ENCODE measurements at places on chromosomes 4 and X.

DNA sequence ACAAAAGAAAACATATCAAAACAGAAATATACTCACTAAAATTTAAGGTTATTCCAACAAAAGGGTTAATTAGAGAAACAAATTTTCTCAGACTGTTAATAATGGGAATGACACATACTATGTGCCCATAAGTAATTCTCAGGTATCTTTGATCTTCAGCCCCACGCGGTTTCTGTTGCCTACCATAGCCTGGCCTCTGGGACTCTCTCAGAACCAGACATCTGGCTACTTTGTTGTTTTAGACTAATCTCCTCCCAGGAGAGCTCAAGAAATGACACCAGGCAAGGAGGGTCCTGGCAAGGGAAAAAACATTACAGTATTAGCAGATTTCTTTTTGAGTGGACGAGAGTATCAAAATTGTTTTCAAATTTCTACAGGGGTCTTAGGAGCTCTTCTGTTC is 43.7 kb downstream of the SLC10A7 start:
- no peak for DNase-seq

GRCh38 chr4:24363751-24364150 is 220.6 kb downstream of the DHX15 start:
- DNase-seq = no peak

DNA sequence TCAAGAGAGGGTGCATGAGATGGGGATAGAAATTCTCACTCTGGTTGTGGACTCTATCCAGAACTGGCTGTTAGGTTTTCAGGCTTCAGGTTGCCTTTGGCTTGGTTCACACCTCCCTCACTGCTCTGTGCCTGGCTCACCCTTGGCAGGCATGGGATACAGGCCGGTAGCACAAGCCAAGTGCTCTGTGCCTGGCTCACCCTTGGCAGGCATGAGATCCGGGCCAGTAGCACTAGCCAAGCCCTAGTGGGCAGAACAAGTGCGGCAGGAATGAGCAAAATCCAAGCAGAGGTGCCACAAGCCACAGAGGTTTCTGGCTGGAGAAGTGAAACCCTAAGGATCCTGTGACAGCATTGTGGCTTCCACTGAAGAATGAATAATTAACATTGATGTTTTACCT is 1642.3 kb downstream of the C4orf33 start:
- no peak for DNase-seq

DNA sequence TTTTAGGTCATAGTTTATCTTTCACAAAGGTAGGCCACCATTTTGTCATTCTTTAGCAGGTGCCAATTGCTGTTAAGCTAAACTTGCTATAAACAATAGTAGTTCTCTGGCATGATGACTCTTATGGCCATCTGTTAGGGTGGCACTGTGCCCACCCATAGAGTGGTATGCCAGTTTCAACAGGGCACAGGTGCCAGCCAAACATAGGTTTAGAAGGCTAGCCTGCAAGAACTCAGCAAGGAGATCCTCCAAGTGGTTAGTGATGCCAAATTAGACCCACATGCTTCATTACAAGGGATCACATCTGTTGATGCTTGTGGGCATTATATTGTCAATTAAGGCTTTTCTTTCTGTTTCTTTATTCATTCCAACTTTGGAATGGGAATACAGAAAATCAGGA is 204.5 kb downstream of the FMR1NB start:
- no peak for DNase-seq

GRCh38 chrX:136856551-136856950 is 24.0 kb downstream of the RBMX start:
- no peak for DNase-seq

GRCh38 chr4:145825255-145825654 is 113.4 kb downstream of the ZNF827 start:
- no peak for DNase-seq

- no peak for DNase-seq
Measured at GRCh38 chr4:107444-108429, 16.6 kb upstream of the ZNF718 start.

- no peak for DNase-seq
Measured at GRCh38 chrX:18924507-18925088, 59.3 kb downstream of the PHKA2 start.

DNA sequence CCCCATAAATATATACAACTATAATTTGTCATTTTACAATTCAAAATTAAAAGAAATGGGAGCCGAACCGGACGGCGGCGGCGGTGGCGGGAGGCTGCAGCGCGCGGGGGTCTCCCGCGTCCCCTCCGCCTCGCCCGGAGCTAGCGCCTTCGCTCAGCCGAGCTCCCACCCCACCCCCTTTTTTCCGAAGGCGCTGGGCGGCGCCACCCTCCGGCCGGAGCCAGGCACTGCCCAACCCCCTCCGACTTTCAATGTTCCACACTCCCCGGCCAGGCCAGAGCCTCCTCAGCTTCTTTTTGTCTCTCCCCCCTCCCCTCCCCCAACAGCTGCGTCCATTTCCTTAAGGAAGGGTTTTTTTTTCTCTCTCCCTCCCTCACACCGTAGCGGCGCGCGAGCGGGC is 214.1 kb upstream of the GEMIN8 start:
- DNase-seq = no peak

DNA sequence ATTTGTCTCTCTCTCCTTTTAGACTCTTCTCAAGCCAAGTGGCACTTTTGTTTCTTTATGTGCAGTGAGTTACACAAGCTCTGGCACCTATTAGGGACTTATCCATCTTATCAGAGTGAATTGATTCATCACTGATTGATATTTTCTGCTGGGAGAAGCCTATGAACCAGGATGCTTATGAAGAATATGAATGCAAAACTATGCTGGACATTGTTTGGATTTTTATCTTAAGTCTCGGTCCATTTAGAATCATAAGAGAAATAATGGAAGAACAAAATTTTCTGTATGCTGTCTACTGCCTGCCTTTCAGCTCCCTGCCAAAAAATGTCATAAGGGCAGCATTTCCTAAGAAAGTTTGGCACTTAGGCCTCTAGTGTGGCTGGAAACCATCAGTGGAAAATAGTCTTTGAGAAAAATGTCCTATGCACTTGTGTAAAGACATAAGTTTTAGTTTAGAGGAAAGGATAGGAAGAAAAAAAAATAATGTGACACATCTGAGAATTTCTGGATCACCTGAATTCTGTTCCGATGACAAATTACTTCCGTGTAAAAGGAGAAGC is 365.7 kb upstream of the MAD2L1 start:
- no peak for DNase-seq

GRCh38 chr4:54060116-54060515 is 4.3 kb downstream of the CHIC2 start:
- no peak for DNase-seq

DNA sequence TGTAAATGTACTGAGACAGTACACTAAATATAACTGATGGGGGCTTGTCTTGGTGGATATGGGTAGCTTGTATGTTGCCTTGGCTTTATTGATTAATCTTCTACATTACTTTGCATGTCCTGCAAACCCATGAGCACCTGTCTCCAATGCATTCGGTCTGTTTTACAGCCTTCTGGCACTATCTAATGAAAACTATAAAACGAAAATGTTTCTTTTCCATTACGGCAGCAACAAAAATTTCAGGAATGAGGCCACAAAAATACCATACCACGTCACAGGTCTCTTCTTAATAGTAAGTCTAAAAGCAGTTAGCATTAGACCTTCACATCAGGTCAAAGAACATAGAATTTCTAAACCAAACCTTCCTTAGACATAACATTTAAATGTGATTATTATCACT is 49.8 kb downstream of the EDNRA start:
- DNase-seq = no peak

GRCh38 chrX:23194885-23195554 is 139.6 kb upstream of the PTCHD1 start:
- DNase-seq = no peak

DNA sequence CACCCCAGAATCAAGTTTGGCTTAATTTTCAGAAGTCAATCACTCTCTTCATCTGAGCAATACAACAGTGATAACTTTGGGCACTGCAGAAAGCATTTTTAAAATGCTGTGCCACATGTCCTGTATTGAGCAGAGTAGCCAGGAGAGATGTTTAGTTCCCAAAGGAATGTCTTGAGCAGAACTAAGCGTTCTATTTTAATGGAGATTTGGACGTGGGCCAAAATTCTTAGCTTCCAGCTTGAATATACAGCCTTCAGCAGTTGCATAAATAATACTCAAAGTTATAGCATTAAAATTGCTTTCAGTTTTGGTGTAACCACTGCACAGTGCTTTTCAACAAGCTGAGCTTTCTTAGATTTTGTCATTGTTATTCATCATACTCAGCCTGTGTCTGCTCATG is 679.2 kb downstream of the NLGN4X start:
- DNase-seq = no peak

DNA sequence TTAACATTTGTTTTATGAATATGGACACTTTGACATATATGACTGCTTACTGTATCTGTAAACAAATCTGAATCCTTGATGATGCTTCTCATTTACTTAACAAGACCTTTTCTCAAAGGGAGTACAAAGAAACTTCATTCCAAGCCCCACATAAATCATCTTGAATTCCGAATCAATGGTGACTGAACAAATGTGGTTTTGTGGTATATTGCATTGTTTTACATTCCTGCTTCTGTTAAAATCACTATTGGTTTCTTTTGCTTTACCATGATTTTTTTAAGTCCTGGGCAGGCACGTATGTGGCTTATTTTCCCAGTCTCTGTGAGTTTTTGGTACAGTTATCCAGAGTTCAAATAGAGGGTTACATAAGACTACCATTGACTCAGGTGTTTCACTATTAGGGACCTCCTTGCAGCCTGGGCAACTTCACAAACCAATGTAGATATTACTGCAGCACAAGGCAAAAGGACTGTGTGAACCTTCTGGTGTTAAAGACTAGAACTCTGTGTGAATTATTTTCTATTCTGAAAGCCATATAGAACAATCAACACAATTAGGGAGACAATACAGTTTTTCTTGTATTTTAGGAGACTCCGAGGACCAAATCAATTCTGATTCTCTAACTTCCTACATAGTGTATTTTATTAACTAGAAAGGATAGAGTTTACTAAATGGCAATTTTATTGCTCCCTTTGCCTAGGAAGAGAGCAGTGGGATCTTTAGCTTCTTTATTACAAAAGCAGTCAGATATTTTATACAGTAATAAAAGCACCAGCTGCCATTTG is 196.4 kb downstream of the GALNTL6 start:
- no peak for DNase-seq

- no peak for DNase-seq
Measured at GRCh38 chr4:151721466-151721865, 39.3 kb downstream of the GATB start.

DNA sequence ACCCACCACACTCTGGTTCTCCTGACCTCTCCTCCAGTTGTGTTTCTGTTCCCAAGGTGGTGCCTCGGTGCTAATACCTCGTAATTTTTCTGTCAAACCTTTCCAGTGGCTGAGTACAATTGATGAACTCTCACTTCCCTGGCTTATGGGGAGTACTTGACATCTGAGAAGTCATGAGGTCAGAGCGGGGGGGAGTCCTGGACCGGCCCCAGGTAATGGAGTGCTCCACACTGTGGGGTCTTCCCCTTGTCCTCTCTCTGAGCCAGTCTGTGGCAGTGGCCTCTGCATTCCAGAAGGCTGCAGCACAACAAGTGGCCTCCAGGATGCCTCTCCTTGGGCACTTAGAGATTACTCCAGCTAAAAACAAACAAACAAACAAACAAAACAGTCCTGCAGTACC is 122.5 kb upstream of the TRIM2 start:
- no peak for DNase-seq

DNA sequence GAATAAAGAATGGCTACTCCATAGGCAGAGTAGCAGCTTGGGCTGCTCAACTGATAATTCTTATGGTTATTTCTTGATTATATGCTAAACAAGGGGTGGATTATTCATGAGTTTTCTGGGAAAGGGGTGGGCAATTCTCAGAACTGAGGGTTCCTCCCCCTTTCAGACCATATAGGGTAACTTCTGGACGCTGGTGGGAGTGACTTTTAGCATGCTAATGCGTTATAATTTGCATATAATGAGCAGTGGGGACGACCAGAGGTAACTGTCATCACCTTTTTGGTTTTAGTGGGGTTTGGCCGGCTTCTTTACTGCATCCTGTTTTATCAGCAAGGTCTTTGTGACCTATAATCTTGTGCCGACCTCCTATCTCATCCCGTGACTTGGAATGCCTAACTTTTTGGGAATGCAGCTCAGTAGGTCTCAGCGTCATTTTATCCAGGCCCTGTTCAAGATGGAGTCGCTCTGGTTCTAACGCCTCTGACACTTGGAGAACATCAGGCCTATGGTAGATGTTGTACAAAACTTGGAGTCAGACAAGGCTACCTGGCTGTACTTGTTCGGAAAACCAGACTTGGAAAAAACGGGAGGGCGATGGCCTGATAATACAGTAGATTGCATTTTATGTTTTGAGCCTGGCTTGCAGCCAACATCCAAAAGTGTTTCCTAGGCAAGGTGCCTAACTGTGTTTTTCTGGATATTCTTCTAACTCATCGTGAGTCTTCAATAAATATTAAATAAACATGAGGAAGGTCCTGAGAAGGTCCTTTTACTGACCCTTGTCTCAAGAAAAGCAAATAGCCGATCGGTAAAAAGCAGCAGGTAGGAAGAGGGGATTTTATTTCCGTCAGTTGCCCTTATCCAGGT is 1.8 kb upstream of the TMEM164 start:
- DNase-seq = no peak

DNA sequence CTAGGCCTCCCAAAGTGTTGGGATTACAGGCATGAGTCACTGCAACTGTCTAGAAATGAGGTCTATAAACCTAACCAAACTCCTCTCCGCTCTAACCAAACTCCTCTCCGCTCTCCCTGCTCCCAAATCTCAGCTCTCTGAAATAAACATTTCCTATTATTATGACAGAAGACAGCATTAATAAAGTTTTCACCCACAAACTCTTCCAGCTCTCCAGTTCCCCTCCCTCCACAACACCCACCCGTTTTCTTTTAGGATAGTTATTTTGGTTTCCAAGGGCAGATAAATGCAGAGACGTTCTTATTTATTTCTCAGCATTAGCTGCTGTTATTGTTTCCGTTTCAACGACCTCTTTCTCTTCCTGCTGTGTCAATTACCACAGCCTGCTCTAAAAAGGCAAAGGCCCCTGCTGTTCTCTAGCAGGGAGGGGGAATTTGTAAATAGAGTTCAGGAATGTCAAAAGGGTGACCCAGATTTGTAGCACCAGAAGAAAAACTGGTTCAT is 13.3 kb upstream of the SCD5 start:
- no peak for DNase-seq

GRCh38 chrX:153299855-153300254 is 21.7 kb downstream of the PNMA6F start:
- DNase-seq = no peak

- DNase-seq = no peak
Measured at GRCh38 chr4:172344308-172344938, 531.2 kb downstream of the GALNTL6 start.

- DNase-seq = no peak
Measured at GRCh38 chrX:68177542-68177941, 255.8 kb downstream of the OPHN1 start.
